ENCODE measurements at places on chromosomes 5 and 9.

- no peak for DNase-seq
Observed at GRCh38 chr5:174409070-174409469, 315.3 kb upstream of the MSX2 start.

GRCh38 chr5:133265257-133265656, 213.4 kb downstream of the HSPA4 start:
- no peak for DNase-seq

DNA sequence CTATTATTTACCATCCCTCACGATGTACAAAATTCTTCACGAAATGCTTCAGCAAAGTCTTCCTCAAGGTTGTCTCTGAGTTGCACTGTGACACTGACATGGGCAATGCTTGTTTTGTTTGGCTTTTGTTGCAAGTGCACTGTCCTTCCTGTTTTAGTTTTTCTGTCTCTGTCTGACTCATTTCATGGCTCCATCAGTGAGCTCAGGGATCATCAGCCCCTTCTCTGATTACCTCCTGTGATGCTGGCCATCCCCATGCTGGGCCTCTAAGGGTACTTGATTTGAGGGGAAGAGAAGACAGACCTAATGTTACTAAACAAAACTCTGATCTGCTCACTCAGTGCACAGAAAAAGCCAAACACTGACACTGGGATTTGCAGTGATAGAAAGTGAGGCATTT, 37.6 kb upstream of the STX17 start:
- no peak for DNase-seq

- no peak for DNase-seq
Observed at GRCh38 chr5:172207511-172207910, 13.5 kb downstream of the EFCAB9 start.

- no peak for DNase-seq
Observed at GRCh38 chr5:147055850-147056566, 177.5 kb upstream of the PPP2R2B start.

- DNase-seq: no peak
Observed at GRCh38 chr5:98463676-98464075, 309.8 kb upstream of the RGMB start.

DNA sequence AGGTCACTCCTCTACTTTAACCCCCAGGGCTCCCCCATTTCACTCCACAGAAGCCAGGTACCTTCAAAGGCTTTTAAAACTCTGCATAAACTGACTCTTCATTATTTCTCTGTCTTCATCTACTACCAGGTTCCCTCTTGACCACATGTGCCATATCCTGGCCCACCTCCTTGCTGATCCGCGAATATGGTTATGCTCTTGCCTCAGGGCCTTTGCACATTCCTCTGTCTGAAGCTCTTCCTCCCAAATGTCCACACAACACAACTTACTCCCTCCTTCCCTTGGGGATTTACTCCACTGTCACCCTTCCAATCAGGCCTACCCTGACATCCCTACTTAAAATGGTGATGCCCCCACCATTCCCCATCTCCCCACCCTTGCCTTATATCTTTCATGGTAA, 134.6 kb upstream of the ANKRD55 start:
- no peak for DNase-seq

- no peak for DNase-seq
Observed at GRCh38 chr5:107558823-107559375, 111.8 kb downstream of the EFNA5 start.

DNA sequence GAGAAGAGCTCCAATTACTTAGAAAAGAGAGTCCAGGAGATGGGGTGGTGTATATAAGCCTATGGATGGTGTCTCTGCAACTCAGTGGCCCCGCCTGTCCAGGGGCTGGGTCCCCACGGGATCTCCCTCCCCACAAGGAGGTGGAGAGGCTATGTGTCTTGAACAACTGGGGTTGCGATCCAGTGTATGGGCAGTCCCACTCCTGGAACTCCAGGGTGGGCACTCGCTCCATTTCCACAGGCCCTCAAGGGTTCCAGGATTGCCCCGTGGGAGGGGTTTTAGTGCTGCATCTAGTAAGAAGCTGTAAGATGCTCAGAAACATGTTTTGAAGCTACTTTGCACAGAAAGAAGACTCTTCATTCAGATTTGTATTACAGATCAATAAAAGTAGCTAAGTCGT, 558 bp upstream of the SMAD5 start:
- no peak for DNase-seq

DNA sequence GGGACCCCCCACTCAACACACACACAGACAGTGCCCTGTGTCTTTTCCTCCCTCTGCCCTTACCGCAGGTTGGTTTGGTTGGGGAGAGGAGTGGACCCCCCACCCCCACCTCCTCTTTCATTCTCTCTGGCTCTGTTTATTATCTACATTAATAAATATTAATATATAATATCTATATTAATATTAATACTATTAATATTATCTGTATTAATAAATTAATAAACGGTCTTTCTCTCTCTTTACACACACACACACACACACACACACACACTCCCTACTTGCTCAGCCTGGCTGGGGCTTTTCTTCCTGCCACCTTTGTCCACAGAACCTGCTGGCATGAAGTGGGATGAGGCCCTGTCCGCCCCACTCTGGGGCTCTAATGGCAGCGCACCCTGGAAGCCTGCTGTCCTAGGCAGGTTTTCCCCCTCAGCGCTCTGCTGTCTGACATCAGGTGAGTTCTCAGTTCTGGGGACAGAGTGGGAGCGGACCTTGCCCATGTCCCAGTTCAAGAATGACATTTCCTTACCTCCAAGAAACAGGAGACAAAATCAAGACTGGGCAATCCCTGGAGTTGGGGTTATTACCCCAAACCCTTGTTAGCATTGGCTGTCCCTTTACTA, 10.5 kb upstream of the SMIM32 start:
- DNase-seq: no peak

DNA sequence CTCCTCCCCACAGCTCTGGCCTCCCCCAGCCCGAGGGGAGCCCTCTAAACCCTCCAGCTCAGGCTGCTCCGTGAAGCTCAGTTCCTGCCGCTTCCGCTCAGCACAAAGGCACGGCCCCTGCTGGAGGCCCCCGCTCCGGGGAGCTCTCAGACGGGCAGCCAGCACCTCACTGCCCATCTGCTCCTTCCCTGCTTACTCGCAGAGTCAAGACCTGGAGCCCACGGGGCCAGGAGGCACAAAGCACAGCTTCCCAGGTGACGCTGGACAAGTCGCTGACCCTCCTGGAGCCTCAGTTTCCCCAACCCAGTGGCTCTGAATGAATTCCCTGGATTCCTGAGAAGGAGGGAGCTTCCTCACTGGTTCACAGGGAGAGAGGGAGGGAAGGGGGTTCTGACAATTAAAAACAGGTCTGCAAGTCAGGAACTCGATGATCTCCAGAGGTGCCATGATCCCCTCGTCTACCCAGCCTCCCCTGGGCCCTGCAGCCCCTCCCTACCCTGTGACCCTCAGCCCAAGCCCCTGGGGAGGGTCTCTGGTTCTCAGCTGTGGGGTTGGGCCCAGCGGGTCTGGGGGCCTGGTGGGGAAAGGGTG, 36.2 kb downstream of the VAV2 start:
- DNase-seq: no peak

Data from DND-41 (cell line).